ENCODE measurements at places on chromosomes 7 and 10.

- no peak for DNase-seq
Measured at GRCh38 chr7:30805081-30805691, 34.0 kb downstream of the MINDY4 start.

DNA sequence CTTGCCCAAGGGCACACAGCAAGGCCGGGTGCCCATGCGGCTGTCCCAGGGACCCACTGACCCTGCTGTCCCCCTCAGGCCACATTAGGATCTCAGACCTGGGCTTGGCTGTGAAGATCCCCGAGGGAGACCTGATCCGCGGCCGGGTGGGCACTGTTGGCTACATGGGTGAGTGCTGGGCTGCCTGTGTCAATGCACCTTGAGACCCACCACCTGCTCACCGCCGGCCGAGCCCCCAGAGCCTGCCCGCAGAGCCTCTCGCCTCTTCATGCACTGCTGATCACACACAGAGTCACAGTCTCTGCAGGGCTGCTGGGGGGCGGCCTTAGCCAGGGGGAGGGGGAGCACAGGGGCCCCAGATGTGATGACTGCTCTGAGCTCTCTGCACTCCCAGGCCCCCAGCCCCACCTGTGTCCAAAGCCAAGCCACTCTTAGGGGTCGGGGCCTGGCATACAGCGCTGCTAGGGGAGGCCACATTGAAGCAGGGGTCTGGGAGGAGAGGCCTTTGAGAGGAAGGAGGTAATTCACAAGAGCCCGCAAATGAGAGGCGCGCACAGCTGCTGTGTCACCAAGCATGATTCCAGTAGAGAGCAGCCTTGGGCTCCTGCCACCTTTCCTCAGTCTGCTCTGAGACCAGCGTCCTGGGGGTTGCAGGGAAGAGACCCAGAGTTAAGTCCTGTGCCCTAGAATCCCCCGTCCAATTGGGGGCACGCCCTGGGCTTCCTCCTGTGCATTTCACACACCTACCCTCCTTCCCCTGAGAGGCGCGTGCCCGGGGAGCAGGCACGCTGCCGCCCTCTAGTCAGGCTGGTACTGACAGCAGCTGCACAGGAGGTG is 100.4 kb downstream of the RGS10 start:
- DNase-seq: no peak

DNA sequence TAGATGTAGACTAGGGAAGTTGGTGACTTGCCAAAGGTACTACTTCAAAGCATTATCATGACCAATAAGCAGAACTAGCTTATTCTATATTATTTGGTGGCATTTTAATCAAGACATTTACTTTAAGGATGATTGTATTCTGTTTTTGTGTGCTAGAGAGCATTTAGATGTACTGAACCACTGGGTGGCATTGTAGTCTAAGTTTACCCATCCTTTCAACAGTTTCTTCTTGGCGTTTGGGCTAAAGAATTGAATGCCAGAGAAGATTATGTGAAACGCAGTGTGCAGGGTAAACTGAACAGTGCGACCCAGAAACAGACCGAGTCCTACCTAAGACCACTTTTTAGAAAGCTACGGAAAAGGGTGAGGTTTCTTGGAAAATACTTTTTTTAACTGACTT is 26.8 kb downstream of the PRPF18 start:
- DNase-seq: no peak

DNA sequence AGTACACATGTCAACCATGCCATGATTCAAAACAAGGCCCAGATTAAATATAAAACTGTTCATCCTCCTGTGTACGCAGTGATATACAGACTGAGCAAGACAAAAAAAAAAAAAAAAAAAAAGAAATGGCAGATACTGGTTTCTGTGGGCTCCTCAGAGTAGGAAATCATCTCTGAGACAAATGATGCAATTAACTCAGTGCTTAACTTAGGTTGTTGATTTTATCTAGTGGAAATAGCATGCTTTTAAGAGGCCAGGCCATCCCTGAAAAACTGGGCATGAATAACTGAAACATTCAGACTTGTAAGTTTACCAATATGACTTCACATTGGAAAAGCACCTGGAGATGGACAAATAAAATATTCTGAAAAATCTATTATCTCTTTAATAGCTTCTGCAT is 69.0 kb downstream of the DKK1 start:
- no peak for DNase-seq

DNA sequence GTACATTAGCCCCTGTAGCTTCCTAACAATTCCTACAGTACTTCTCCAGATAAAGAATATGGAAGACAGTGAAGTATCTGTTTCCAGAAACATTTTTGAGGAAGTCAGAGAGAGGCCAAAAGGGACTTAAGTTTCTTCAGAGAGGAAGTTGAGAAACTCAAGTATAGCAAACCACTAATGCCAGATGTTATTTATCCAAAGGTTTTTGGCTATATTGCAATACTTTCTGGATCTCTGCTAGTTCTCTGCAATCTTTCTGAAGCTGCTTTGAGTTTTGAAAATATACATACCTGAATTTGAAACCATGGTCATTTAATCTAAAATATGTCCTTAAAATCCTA is 64.7 kb downstream of the BICC1 start:
- DNase-seq: no peak

DNA sequence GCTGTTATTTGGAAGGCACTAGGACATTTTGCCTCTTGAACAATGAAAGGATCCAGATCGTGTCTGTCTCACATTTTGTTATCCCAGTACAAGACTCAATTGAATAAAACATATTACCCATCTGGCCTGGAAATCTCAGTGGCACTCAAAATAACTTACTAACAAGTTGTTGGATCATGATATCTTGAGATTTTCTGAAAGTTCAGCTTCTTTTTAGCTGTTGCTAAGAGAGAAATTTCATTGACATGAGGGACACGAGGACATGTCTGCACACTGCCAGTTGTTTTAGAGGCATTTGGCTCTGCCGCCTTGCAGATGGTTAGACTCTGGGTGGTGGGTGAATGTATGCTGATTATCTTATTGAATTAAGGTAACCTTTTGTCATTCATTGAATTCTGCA is 41.0 kb downstream of the KAT6B start:
- DNase-seq: no peak

GRCh38 chr10:79142064-79142491 is 73.3 kb downstream of the ZMIZ1 start:
- DNase-seq: no peak

DNA sequence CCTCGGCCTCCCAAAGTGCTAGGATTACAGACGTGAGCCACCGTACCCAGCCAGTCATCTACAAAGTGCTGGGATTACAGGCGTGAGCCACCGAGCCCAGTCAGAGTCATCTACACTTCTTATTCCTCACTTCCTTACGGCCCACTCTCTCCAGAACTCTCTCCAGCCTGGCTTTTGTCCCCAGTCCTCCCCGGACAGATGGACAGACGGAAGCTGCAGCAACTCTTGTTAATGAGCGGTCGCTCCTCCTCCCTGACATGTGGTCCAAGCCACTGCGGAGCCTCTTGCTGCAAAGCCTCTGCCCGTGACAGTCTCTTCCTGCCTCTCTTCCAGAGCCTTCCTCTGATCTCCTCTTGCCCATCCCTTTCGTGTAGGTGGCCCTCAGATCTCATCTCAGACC is 45.9 kb downstream of the TMEM270 start:
- no peak for DNase-seq

- DNase-seq: no peak
Measured at GRCh38 chr10:118955951-118956801, 73.3 kb upstream of the NANOS1 start.

DNA sequence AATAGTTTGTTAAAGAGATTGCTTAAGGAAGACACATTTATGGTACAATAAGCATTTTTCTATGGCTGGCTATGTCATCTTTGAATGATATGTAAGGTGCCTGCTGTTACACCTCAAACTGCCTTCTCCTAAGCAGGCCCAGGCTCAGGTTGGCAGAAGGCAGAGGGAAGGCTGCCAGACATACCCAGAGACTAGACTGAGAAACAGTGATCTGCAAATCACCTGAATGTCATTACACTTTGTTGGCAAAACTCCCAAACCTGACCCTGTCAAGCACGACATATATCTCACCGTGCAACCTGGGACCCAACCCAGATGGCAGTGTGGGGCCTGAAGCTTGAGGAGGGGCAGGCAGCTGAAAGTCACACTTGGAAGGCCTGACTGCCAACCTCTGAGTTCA is 136.6 kb upstream of the TARP start:
- no peak for DNase-seq

DNA sequence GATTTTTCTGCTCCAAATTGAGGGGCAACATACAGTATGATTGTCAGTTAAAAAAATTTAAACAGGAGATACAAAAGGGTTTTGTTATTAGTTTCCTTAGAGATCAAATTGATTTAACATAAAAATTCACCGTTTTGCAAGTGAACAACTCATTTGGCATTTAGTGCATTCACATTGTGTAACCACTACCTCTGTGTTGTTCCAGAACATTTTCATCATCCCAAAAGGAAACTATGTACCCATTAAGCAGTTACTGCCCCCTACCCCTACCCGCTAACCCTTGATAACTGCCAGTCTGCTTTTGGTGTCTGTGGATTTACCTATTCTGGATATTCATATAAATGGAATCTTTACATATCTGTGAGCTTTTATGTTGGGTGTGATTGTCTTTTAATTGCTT is 3.1 kb downstream of the ZRANB1 start:
- DNase-seq: no peak

GRCh38 chr7:94127026-94127425 is 122.9 kb upstream of the BET1 start:
- DNase-seq: no peak

DNA sequence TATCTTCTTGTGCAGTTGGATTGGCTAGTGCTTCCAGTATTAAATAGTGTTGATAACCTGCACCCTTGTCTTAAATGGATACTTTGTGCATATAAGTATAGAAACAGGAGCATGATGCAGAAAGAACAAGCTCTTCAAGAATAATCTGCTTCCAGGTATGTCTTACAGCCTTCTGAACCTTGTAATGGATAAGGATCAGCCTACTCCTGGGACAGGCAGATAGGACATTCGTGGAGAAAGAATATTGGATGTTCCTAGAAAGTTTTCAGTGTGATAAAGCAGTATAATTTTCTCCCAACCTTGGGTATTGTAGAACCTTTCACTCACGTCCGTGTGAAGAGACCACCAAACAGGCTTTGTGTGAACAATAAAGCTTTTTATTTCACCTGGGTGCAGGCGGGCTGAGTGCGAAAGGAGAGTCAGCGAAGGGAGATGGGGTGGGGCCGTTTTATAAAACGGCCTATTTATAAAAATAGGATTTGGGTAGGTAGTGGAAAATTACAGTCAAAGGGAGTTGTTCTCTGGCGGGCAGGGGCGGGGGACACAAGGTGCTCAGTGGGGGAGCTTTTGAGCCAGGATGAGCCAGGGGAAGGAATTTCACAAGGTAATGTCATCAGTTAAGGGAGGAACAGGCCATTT is 27.2 kb downstream of the C1GALT1 start:
- DNase-seq: no peak

DNA sequence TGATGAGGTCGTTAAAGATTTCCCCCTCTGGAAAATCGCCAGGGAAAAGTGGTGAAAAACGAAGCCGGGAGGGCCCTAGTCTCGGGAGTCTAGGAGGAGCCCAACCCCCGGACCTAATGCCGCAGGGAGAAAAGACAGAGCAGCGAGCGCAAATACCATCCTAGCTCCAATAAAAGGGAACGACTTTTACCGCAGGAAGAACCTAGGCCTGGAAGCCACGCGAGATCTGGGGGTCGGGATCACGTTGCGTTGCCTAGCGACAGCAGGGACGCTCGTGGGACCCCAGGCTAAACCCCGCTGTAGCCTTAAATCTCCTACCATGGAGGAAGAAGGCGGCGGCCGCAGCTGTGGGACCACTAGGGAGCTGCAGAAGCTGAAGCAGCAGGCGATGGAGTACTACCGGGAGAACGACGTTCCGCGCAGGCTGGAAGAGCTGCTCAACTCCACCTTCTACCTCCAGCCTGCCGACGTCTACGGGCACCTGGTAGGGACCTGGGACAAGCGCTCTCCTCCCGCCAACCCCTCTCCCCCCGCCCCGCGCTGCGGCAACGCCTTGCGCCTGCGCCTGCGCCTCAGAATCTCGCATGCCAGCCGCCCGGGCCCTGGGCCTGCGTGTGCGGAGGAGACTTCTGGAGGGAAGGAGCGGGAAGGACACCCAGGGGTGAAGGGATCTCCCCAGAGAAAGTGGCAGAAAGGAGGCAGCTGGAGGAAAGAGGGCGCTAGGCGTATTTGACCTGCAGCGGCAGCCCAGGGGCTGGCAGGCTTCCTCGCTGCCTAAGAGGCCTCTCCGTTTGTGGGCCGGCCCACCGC is at the start of gene ENO4:
Gene ENO4 (plus strand): TSS at position 252 of the 810 bp plus-strand sequence. CDS start 68 bp downstream, at position 320.
- peak; percentile 4 for DNase-seq

- DNase-seq: no peak
Measured at GRCh38 chr10:62054830-62055229, 153.3 kb downstream of the ARID5B start.
